ENCODE measurements at places on chromosomes 7 and 10. TPM values are rescaled to one million over a fixed set of nuclear protein-coding genes. Genes with fewer than 3 reads are reported as not detected.

DNA sequence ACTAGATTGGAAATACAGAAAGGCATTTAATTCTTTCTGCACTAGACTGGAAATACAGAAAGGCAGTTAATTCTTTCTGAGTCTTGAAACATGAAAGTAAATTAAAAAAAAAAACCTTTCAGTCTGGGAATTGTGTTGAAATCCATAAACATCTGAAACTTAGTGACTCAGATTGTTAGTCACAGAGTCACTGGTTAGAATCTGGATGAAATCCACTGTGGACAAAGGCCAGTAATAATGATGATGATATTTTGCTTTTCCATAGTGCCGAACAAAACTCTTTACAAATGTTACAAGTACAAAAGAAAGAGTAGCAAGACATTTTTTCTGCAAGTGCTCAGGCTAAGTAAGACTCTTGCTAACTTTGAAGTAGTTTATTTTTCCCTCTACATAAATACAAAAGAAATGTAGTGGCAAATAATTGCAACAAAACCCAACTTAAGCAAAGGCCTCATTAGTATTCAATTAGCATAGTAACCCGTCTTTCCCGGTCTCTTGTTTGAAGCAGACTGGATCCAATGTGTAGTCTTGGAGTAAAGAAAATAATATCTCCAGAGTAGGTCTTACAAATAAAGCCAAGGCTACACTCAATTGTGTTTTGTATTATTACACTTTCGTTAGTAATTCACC, 5.8 kb upstream of the PRTFDC1 start:
- peak overlapping the region; percentile 86 for H3K27ac ChIP-seq
- no peaks in the 10 kb centered on the region for H3K36me3 ChIP-seq
- no peak for DNase-seq
- H3K4me1 ChIP-seq = peaks cover 3% of the 10 kb centered on the region
- no peaks in the 10 kb centered on the region for H3K27me3 ChIP-seq

ABCB8 gene
- 17.6 TPM for total RNA-seq

- DNase-seq = no peak
- no peaks in the 10 kb centered on the region for H3K36me3 ChIP-seq
- no peak overlapping the region for H3K4me3 ChIP-seq
- H3K27ac ChIP-seq = no peak overlapping the region
- no peaks in the 10 kb centered on the region for H3K4me1 ChIP-seq
These were observed 226.3 kb upstream of the NPVF start for GRCh38 chr7:25454562-25455041.

DNA sequence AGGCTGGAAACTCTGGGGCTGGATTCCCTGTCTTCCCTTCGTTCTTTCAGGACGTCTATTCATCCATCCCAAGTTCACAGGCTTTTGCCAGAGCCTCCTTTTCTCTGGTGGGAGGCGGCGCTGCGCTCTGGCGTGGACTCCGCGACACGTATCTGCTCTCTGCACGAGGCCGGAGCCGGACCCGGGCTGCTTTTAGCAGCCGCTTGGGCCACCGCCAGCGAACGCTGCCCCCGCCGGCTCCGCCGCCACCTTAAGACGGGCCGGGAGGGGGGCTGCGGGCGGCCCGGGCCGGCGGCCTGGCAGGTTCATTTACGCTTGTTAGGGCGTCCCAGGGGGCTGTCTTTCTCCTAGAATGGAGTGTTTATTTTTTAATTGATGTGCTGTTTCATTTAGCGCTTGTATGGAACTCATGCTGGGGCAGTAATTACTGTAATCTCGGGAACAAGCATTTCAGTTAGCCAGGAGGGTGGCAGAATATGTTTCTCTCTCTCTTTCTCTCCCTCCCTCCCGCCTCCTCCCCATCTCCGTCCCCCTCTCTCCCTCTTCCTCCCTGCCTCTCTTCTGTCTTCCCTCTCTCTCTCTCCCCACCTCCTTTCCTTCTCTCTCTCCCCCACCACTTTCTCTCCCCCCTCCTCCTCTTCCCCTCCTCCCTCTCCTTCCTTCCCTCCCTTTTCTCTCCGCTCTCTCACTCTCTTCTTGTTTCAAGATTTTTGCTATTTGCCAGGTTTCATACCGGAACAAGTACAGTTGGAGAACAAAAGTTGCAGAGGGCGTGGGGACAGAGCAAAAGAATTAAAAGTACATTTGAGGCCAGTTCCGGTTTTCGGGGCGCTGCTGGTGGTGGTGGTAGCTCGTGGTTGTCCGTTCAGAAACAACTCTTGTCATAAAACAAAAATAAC, 1.3 kb upstream of the FZD8 start:
- no peaks in the 10 kb centered on the region for H3K4me1 ChIP-seq
- DNase-seq = peak; percentile 53

- no peaks in the 10 kb centered on the region for H3K27me3 ChIP-seq
- no peaks in the 10 kb centered on the region for H3K4me1 ChIP-seq
- H3K4me3 ChIP-seq = no peak overlapping the region
- H3K27ac ChIP-seq = no peak overlapping the region
- DNase-seq = no peak
- no peaks in the 10 kb centered on the region for H3K36me3 ChIP-seq
These were observed 185.4 kb downstream of the KMT2E start for GRCh38 chr7:105199386-105199785.

GRCh38 chr7:125355899-125356298, 426.3 kb upstream of the POT1 start:
- H3K27ac ChIP-seq = no peak overlapping the region
- no peaks in the 10 kb centered on the region for H3K36me3 ChIP-seq
- H3K4me3 ChIP-seq = no peak overlapping the region
- no peaks in the 10 kb centered on the region for H3K4me1 ChIP-seq
